ENCODE measurements at places on chromosomes 7 and 10. TPM values are rescaled to one million over a fixed set of nuclear protein-coding genes. Genes with fewer than 3 reads are reported as not detected.
A peak's percentile ranks its signal among the peaks of the same experiment; 100 is the strongest.

DNA sequence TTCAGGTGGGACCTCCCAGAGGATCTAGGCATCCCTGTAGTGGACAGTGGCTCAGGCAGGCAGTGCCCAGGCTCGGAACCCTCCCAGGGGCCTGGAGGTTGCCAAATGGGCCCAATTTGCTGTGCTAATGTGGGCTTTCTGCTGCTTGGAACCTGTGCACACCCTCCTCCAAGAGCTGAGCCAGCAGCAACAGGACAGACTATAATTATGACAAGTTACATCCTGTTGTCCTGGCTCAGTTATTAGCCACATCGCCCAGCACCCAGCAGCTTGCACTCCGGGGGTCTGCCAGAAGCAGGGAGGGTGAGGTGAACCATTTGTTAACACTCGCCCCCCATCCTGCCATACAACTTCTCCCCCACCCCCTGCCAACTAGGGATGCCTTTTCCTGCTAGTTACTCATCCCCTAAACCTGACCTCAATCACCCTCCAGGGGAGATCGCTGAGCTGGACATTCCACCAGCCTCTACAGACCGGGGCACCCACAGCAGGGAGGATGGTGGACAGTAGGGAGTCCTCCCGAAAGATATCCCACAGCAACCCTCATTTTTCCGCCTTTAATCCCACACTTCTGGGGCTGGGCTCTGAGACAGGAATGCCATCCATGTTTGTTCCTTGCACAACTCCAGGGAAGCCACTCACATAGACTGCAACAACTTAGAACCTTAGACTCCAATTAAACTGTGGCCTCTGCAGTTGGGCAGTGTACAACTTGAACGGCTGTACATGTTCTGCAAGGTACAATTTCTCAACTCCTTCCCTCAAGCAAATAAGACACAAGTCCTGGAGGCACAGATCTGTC lies 7.9 kb upstream of the MYL10 start:
- no peak for DNase-seq

- DNase-seq, result peak; percentile 33
Measured at GRCh38 chr7:26782501-26782900, 81.9 kb downstream of the SKAP2 start.

RAMP3 gene
- not detected for total RNA-seq

CPED1 gene
- 3.6 TPM for total RNA-seq

CAMK2B gene
- 1.5 TPM for total RNA-seq

SFTPA1 gene
- total RNA-seq, result not detected

All from foreskin keratinocyte (primary cell).